Breast epithelium (tissue), 4 donors: ENCODE measurements at places on chromosomes 16 and 17.

- DNase-seq, result no peak
Observed at GRCh38 chr17:75695141-75695829, 26.0 kb upstream of the ITGB4 start.

- no peak for DNase-seq
Observed at GRCh38 chr16:9837481-9837880, 344.7 kb downstream of the GRIN2A start.

DNA sequence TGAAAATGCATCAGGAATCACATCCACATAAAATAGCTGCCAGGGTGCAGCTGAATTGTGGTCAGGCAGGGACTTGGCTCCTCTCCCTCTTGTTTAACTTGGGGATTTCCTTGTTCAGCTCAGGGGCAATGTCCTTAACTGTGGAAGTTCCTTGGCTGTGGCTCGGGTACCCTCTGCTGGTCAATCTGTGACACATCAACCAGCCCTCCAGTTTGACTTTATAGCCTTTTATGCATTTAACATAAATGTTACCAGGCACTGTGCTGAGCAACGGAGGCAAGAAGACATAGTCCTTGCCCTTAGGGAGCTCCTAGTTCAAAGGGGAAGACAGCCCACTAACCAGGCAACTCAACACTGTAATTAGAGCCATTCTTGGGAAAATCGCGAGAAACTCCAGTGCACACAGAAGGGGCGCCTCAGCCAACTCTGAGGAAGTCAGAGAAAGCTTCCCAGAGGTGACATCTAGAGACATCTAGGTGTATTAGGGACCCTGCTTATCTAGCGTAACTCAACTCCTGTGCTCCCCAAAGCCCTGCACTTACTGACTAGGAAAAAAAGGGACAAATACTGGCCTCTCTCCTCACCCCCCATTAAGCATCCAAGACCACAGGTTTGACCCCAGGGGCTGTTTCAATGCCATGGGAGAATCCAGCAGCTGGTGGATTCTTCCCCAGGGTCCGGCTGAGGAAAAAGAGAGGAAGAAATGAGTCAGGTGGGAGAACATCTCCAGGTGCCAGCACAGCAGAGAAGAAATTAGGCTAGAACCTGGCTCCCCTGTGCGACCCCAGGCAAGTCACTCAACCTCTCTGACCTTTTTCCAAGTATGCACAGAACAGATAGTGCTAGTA, 17.3 kb upstream of the EEF2K start:
- peak; percentile 65 for DNase-seq

- no peak for DNase-seq
Observed at GRCh38 chr17:71495420-71495819, 625.4 kb upstream of the SOX9 start.

GRCh38 chr17:8072729-8073461, 14.6 kb downstream of the ALOX12B start:
- DNase-seq, result no peak

DNA sequence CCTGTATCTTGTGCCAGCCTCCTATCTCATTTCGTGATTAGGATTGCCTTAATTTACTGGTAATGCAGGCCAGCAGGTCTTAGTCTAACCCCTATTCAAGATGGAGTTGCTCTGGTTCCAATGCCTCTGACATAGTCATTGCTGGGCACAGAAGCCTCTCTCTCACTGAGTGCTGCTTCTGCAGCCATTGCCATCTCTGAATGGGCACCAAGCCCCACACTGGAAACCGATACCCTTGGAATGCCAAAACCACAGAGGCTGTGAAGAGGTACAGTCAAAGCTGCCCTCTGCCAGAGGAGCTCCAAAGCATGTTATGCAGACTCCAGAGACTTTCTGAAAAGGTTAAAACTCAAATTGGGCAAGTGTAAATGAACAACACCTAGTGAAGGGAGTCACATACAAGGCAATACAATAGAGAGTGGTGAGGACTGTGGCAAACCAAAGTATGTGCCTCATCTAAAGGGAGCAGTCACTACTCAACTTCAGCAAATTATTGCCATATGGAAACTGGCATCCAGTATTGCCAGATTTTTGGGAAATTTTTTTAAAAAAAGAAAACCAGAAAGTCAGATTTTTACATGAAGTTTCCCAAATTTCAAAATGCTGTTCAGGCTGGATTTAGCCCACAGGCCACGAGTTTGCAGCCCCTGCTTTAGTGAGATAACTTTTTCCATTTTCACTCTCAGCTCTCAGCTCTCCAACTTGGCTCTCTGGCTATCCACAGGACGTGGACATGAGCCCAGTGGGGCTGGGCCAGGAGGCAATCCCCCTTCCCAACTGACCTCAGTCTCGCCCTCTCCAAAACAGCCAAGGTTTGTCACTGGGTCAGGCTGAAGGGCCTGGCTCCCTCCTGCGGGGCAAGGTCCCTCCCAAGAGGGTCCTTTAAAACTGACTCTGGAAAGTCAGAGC, 2.1 kb upstream of the MMP2 start:
- no peak for DNase-seq

DNA sequence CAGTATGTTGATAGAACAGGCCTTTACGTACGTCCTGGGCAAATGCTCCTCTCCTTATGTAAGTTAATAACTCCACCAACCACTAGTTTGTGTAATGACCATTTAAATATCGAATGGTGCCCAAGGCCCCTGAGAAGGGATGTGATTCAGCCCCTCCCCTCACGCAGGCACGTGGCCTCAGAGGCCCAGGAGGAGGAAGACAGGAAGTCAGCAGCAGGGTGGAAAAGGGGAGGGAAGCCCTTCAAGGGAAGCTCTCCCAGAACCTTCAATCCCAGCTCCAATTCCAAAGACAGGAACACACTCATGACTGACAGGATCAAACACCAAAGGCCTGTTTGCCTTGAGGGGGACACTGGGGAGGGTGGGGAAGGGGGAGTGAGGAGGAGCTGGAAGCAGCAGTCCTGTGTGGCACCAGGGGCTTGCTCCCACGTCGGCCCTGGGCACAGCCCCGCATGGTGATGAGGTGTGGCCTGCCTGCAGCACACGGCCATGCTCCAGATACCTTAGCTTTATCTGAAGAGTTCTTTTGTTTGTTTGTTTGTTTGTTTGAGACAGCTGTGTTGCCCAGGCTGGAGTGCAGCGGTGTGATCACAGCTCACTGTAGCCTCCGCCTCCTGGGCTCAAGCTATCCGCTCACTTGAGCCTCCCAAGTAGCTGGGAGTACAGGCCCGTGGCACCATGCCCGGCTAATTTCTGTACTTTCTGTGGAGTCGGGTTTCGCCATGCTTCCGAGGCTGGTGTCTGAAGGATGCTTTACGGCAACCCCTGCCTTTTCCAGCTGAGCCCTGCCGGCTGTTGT, 105.0 kb downstream of the ZNF778 start:
- no peak for DNase-seq

- no peak for DNase-seq
Observed at GRCh38 chr17:40056379-40057015, 2.3 kb upstream of the MED24 start.
